ENCODE measurements at places on chromosomes 3 and 15.

- no peak for DNase-seq
These were observed 8.1 kb downstream of the RMDN3 start for GRCh38 chr15:40746916-40747418.

GRCh38 chr3:109175411-109175810 is 38.9 kb downstream of the C3orf85 start:
- DNase-seq, result no peak

- DNase-seq, result no peak
These were observed 3.1 kb downstream of the CX3CR1 start for GRCh38 chr3:39276746-39277145.

DNA sequence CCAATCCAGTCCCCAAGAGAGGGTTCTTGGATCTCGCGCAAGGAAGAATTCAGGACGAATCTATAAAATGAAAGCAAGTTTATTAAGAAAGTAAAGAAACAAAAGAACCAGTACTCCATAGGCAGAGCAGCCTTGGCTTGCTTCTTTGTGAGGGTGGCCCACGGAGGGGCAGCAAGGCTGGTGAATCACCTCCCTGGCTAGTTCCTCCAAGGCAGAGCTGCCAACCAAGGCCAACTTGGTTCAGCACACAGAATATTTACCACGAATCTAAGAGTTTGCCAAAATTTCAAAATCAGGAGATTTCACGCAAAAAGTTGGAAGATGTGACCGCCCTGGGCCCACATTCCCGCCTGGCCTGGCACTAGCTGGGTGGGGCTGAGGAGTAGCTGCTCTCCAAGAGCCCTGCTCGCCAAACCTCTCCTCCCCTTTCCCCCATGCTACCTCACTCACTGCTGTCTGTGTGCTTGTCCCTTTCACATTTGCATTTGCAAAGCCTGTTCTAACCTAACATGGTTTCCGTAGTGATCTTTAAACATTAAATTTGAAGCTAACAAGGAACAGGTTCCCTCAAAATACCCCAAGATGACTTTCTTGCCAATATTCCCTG is 26.2 kb upstream of the DCUN1D1 start:
- DNase-seq, result no peak

- DNase-seq, result no peak
These were observed 41.4 kb downstream of the COL6A6 start for GRCh38 chr3:130558366-130558765.

DNA sequence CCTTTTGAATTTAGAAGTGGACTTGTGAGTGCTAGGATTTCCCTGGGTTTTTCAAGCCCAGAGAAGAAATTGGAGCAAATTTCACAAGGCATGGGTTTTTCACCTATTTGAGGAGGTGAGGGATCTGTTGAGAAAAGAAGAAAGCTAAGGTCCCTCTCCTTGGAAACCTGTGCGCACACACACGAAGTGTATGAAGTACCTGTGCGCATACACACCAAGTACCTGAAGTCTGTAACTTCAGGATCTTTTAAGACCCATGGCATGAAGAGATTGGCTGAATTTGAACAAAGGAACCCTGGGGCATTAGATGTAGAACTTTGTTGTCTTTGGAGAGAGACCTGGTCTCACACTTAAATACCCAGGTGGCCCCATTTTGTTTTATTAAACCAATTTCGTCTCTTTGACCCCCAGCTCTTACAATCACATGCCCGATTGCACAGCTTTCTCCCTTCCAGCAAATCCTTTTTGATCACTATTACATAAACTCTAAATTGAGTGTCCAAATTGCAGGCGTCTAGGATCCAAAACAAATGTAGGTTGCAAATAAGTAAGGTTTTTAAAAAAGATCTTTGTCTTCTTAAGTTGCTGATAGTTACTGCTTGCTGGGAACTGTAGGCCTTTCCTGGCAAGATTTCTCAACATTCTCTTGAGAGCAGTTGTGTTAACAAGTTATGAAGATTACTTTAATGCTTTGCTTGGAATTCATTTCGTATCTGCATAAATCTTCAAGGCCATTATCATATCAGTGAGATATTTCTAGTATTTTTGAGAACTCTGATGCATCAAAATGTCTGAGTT is 64.3 kb downstream of the CMTM8 start:
- DNase-seq, result no peak

DNA sequence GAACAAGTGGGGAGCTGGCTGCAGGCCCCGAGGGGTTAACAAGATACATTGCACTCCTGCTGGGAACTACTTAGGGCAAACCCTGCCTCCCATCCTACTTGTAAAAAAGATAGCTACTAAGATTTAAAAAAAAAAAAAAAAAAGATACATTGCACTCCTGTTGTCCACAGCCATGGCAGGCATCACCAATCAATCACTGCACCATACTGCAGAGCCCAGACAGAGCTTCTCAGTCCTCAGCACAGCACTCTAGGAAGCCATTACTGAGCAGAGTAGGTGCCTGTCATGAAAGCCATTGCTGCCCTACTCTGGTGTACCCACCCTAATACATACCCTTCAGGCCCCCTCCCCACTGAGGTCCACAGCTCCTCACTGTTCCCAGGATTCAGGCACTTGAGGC is 64.8 kb downstream of the RASGRF1 start:
- no peak for DNase-seq

- DNase-seq, result no peak
These were observed 525.8 kb upstream of the PROK2 start for GRCh38 chr3:72310419-72311380.

DNA sequence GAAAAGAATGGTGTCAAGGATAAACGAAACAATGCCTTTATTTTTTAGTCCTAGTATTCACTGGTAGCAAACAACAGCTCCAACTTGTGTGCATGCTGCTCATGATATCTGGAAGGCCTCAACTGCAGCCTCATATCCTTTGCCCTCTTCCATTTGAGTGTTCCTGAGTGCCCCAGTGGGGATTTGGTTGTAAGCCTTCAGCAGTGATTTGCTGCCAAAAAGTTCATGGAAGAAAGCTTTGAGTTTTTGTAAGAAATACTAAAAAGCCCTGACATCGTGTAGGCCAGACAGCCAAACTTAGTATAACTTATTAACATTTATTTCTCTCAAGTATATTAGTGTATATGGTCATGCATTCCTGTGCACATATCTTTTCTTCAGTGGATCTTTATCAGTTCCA is 30.0 kb downstream of the MFSD1 start:
- no peak for DNase-seq

- no peak for DNase-seq
These were observed 225.0 kb upstream of the PROK2 start for GRCh38 chr3:72009851-72010443.

GRCh38 chr15:71116942-71117341 is 1.7 kb downstream of the THSD4 start:
- DNase-seq, result no peak

- no peak for DNase-seq
These were observed 60.4 kb downstream of the RYR3 start for GRCh38 chr15:33371159-33371558.

DNA sequence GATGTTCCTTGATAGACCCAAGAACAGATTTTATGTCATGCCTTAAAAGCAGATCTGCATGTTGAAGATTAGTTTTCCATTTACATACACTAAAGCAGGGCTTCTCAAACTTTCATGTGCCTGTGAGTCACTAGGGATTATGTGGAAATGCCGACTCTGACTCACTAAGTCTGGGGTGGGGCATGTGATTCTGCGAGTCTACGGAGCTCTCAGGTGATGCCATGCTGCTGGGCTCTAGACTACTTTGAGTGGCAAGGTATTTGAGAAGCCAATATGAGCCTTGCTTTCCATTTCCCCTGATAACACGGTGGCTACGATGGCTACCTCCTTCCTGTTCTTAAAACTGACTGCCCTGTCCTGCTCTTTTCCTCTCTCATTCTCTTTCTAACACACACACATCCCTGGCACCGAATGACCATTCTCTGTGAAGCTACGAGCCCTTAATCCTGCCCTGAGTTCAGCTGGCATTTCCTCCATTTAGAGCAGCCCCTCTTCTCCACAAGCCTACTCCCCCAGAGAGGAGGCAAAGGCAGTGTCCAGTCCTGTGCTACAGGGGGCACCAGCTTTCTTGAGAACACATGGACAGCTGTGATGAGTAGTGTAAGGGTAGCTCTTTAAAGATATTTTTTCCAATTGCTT is 39.7 kb upstream of the PYGO1 start:
- no peak for DNase-seq

DNA sequence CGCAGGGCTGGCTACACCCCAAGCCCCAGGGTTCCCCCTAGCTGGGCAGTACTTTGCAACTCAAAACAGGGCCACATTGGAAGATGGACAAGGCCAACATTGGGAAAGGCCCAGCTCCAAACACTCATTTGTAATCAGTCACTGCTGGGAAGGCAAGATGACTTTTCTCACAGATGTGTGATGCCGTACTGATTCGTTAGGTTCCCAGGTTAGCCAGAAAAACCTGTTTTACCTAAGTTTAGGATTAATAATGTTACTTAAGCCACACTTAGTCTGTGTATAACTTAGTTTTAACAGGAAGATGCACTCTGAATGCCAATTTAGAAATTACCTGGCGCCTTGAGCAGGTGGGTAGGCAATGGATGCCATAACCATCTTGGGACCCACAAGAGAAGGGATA is 71.0 kb downstream of the ITGB5 start:
- DNase-seq, result no peak

DNA sequence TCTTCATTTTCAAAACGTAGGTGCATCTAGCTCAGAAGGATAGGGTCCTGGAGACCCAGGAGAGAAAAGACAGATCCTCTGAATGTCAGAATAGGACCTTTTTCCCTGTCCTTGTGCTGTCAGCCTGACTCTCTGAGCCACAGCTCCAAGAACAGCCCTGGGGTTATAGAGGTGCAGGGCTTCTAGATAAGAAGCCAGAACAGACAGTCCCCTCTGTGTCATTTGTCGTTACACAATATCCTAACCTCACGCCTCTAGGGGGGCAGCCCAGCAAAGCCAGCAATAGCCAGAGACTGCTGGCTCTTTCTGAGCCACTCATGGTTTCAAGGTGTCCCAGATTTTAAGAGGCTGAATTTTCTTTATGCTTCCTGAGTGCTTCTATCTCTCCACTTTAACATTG is 153.2 kb upstream of the THBS1 start:
- DNase-seq, result no peak

- DNase-seq, result no peak
These were observed 254.5 kb upstream of the ROPN1 start for GRCh38 chr3:124246376-124246775.

- DNase-seq, result no peak
These were observed 449.4 kb upstream of the SUCLG2 start for GRCh38 chr3:68103811-68104210.

DNA sequence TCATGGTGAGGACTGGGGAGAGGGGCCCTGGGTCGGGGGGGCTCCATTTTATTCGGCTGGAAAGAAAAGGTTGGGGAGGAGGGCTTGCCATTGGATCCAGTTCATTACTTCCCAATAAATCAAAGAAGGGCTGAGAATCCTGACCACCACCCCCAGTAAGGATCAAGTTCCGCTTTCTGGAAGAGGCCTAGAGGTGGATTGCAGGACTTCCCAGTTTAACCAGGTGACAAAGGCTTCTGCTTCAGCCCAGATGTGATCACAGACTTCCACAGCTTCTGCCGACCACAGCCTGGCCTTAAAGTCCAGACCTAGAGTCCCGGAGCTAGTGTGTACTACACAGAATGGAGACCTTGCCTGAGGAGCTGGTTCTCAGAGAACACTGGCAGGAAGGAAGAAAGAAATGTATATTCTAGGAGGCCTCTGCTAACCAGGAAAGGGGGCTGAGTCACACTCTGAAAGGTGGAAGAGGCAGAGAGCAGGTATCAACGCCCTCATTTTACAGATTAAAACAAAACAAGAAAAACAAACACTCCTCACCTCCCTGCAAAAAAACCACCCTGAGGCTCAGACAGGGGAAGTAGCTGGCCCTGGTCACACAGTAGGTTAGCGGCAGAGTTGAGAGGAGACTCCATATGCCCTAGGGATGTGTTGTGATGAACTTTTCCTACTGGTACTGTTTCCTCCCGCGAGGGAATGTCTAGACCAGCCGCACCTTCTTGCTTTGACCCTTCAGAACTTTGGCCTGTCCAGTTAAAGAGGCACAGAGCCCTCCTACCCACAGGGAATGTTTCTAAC is 1.1 kb upstream of the CEMIP start:
- no peak for DNase-seq

DNA sequence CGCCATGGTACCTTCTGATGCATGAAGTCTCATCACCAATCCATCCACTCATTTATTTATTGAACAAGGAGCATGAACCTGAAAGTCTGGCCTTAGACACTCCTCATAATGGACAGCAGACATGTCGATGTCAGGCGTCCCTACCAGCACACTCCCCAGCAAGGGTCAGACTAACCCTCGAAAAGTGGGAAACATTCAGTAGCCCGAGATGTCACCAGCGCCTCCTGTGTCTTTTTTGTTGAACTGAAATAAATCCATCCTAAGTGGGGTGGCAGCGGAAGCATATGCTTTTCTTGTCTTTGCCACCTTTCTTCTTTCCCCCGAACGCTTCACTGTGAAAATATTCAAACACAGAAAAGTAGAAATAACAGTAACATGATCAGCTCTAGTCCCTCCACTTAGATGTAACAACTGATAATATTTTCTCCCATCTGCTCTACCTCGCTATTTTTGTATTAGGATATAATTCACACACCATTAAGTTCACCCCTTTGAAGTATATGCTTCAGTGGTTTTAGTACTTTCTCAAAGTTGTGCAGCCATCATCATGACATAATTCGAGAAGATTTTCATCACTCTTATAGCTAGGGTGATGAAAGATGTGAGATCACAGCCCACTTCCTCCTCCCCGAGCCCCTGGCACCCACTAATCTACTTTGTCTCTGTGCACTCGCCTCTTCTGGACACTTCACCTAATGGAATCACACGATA is 121.6 kb downstream of the ADAMTS17 start:
- DNase-seq, result no peak

DNA sequence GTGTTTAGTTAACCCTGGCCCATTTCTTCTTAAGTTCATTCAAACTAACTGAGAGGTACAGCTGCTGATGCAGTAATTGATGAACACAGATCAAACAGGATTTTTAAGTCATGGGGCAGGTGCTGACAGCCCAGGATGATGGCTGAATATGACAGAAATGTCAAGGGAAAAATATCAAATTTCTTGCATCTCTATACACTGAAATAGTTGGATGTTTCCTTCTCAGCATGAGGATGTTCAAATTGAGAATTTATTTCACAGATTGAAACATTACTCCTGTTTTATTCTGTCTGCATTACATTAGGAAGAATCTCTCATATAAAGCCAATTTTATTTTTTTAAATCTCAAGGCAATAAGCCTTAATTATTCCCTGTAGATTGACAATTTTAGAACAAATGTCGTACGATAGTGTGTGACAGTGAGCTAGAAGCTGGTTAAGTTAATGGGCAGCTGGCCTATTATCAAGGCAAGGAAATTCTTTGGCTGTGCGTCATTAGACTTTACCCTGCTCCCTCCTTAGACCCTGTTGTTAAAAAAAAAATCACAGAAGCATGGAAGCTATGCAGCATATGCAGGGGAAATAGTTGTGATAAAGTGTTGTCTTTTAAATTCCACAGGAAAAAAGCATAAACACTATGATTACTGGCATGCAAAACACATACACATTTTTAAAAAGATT is 183.8 kb upstream of the KCNMB2 start:
- DNase-seq, result no peak
